ENCODE measurements at places on chromosomes 2 and 18.

- no peak for DNase-seq
Measured at GRCh38 chr2:51612387-51612786, 580.5 kb upstream of the NRXN1 start.

DNA sequence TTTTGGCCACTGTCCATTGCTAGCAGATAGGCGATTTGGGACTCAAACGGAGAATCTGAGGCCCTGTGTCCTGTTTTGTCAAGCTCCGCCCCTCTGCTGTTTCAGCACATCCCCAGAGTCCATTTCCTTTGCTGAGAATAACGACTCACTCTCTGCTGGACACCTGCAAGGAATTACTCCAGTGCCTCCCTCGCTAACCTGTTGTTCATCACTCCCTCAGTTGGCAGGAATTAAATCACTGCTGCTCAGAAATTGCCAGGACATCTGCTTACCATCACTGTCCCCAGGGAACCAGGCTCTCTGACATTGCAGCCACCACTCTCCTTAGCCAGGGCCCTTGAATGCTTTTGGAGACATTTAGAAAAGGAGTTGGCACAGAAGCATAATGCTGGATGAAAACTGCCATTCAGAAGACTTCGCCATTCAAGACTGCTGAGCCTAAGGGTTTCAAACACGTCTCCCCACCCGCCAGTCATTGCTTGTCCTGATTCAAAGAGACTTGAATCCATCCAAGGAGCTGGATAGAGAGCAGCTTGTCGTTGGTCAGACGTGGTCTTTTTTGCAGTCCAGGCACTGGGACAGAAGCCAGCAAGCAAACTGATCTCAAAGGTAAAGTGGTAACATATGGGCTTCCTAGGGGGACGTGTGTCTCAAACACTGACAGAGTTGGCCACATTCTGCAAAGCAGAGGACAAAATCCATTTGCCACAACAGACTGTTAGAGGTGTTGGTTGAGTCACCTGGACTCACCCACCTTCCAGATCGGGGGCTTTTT is 155.3 kb downstream of the UXS1 start:
- no peak for DNase-seq

GRCh38 chr18:31610286-31611205 is 18.9 kb downstream of the TTR start:
- DNase-seq = no peak

DNA sequence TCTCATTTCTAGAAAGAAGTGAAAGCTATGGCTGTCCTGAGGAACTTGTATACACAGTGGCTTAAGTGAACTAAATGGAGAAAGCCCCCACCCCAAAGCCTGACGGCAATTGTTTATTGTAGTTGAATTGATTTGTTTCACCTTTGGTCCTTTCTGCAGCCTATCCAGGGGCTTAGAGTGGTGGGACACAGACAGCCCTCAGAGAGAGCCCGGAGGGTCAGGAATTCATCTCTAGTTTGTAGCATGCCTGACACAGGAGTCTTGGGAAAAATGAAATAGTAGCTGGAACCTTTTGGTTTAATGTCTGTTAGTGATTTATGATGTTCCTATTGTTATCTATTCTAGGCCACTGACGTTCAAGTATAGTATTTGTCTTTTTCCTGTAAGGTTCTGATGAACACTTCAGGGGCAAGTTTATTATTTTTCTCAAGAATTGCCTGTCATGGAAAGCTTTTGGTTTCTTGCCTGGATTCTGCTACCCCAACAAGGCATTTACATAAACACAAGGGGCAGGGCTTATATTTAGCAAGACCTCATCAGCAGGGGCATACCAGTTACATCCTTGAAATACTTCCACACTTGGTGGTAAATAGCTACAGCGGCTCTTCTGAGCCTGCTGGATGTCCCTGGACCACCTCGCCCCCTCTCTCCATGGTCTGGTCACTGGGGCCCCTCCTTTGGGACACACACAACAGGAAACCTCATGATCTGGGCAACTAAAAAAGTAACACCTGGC is 44.4 kb downstream of the KCNE4 start:
- no peak for DNase-seq

DNA sequence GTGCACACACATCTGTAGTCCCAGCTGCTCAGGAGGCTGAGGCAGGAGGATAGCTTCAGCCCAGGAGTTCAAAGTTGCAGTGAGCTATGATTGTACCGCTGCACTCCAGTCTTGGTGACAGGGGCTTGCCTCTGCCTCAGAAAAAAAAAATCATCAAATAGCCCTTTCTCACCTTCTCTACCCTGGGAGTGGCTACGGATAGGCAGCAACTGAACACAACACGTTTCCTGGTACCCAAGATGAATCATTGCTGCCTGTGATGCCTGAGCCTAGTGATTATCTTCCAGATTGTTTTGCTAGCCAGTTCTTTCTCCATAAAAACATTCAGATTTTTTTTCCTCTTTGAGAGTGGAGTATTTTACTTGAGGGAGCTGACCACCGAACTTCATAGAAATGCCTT is 13.5 kb downstream of the INPP4A start:
- no peak for DNase-seq

Data from NCI-H446 (cell line).